ENCODE measurements at places on chromosomes 6 and 20. TPM values are rescaled to one million over a fixed set of nuclear protein-coding genes. Genes with fewer than 3 reads are reported as not detected.

Gene PROKR2
- polyA plus RNA-seq, result not detected

GRCh38 chr20:11274141-11274594 is 600.4 kb upstream of the JAG1 start:
- DNase-seq, result peak; percentile 66

Gene IPCEF1
- polyA plus RNA-seq, result not detected

GRCh38 chr20:1263853-1264252 is 2.2 kb upstream of the SNPH start:
- DNase-seq, result no peak

GRCh38 chr20:1401451-1401907 is 8.6 kb upstream of the FKBP1A start:
- DNase-seq, result no peak

- peak; percentile 78 for DNase-seq
Measured at GRCh38 chr6:72554761-72555221, 67.1 kb upstream of the KCNQ5 start.

DNA sequence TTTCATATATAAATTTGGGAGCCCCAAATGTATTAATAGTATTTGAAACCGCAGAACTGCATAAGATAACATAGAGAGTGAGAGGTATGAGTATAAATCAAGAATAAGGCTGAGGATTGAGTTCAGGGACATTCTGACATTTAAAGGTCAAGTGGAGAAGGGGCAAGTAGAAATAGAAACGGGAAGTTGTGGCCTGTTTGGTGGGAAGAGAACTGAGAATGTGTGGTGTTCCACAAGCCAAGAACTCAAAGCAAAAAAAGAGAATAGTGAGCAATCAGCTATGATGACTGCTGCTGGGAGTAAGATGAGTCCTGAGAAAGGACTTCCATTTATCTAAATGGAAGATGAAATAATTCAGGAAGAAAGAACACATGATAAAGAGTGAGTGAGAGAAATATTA is 418.4 kb downstream of the CD109 start:
- DNase-seq, result no peak

Gene ASIP
- not detected for polyA plus RNA-seq

DNA sequence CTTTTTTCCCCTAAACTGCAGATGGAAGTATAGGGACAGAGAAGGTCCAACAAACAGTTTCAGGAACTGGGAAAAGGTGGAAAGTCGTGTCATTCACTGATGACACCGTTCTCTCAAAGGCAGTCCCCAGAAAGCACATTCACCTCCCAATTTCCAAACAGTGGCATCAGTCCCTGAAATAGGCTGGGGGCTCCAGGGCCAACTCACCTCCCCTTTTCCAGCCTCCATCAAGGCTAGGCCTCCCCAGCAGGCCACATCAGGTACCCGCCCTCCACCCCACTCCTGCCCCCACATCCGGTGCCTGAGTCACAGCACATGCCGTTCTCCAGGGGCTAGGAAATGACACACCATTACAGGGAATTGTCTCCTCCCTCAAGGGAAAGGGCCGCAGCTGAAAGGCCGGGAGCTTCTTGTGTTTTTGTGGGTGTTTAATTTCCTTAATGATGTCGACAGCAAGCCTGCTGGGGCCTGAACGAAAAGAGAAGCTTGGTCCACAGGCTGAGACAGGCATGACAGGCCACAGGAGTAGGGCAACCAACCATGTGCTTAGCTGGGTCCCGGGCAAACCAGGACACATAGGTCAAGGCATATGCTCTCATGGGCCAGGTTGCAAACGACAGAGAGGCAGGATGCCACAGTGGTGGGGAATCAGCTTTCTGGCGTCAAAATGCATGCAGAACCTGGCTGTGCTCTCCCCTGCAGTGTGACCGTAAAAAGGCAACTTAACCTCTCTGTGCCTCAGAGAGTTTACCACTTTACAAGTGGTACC is 39.2 kb downstream of the ZMYND8 start:
- peak; percentile 100 for DNase-seq

DNA sequence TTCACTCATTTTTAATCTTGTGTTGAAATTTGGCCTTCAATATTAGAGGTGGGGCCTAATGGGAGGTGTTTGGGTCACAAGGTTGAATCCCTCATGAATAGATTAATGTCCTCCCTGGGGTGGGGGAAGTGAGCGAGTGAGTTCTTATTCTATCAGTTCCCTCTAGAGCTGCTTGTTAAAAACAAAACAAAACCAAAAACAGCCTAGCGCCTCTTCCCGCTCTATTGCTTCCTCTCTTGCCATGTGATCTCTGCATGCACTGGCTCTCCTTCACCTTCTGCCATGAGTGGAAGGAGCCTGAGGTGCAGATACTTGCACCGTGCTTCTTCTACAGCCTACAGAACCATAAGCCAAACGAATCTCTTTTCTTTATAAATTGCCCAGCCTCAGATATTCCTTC is 89.6 kb upstream of the SLC35F1 start:
- no peak for DNase-seq

Gene KIAA1755
- polyA plus RNA-seq, result 0.06 TPM

Gene SFTA2
- polyA plus RNA-seq, result not detected

GRCh38 chr6:140590641-140591040 is 1216.2 kb upstream of the CITED2 start:
- DNase-seq, result no peak

Gene SLC32A1
- not detected for polyA plus RNA-seq

Gene BPIFB2
- not detected for polyA plus RNA-seq

Gene CASP8AP2
- polyA plus RNA-seq, result 3.0 TPM

Measured in foreskin keratinocyte (primary cell).